Activated CD8-positive, alpha-beta memory T cell treated with anti-CD3 and anti-CD28 coated beads, Interleukin-2, amount 10 ng/mL, durations not matched to agents 7 days and 5 days (primary cell): ENCODE measurements at places on chromosomes 11 and 22. TPM values are rescaled to one million over a fixed set of nuclear protein-coding genes. Genes with fewer than 3 reads are reported as not detected.

The THRSP gene
- total RNA-seq = not detected

The KCNA4 gene
- total RNA-seq = not detected

The EIF3M gene
- total RNA-seq = 301 TPM

The CEP126 gene
- 0.63 TPM for total RNA-seq

The NFAM1 gene
- 0.07 TPM for total RNA-seq

The FDX1 gene
- 19.0 TPM for total RNA-seq

The TRIM51 gene
- not detected for total RNA-seq

The FAM180B gene
- not detected for total RNA-seq

The DMC1 gene
- 16.9 TPM for total RNA-seq

The TSPO gene
- 118 TPM for total RNA-seq

The POLD4 gene
- 36.5 TPM for total RNA-seq

The CCND1 gene
- total RNA-seq = 1.7 TPM

The POU2F3 gene
- not detected for total RNA-seq

The MCAM gene
- total RNA-seq = 2.5 TPM

The OR10A4 gene
- total RNA-seq = not detected

The SLC25A18 gene
- not detected for total RNA-seq

The TRAPPC4 gene
- 91.5 TPM for total RNA-seq
